ENCODE measurements at places on chromosomes 3 and 15.

DNA sequence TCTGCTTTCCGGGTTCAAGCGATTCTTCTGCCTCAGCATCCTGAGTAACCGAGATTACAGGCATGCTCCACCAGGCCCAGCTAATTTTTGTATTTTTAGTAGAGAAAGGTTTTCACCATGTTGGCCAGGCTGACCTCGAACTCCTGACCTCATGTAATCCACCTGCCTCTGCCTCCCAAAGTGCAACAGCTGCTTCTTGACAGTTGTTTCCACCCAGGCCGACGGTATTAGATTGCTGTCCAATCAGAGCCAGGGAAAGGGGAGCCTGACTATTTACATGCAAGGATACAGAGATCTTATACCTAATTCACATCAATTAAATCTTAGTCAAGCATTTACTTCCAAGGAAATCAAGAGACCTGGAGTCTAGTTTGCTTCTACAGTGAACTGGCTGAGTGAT, 4.0 kb upstream of the CAPN3 start:
- no peak for ATAC-seq

DNA sequence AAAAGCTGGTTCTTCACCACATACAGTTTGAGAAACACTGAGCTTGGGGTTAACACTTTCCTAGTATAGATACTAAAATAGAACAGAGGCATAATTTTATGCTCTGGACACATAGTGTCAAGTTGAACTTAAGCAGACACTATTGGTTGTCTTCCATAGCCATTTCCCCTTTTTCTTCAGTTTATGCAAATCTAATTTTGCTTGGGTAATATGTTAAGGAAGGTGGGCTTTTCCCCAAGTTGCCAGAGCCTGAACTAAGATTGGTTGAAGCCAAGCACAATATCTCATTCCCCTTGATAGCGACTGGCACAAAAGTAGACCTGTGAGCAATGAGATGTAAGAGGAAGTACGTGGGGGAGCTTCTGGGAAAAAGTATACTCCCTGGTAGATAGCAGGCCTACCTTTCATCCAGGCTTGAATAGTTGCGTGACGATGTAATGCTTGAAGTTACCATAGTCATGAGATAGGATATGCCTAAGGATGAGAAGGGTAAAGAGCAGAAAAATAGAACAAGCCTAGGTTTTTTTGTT, 4.5 kb upstream of the POPDC2 start:
- peak; percentile 14 for ATAC-seq

GRCh38 chr3:127067116-127067910, 84.4 kb downstream of the PLXNA1 start:
- ATAC-seq = no peak

- no peak for ATAC-seq
These were observed 36.0 kb downstream of the BTLA start for GRCh38 chr3:112463250-112463649.

- ATAC-seq = no peak
These were observed 2.6 kb downstream of the LIPC start for GRCh38 chr15:58434334-58434875.

DNA sequence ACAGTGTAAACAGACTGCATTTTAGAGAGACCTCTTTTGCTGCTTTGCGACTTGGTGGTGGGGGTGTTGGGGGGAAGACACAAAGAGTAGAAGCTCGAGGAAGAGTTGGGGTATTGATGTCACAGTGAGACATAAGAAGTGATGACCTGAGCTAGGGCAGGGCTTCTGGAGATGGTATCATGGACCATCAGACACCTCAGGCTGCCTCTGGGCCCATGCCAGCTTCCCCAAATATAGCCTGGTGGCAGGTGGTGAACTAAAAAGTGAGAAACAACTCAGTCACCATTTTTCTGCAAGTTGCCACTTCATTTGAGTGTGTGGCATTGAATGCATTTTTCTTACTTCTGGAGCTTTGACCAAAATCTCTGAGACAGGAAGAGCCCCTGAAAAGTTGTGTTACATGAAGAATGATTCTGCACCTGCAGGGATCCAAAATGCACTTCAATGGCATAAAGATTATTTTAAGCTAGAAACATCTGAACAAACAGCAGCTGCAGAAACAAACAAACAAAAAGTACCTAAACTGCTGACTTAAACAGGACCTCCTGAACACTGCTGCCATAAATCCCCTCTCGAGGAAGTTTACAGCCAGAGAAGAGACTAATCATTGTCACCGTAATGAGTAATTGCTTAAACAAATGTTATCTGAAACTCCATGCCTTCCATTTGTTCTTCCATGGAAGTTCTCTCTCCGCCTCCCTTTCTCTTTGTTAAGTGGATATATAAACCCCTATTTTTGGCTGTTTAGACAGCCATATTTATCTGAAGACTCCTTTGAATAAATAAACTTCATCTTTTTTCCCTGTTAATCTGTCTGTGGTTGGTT, 15.2 kb upstream of the XIRP1 start:
- ATAC-seq = no peak

DNA sequence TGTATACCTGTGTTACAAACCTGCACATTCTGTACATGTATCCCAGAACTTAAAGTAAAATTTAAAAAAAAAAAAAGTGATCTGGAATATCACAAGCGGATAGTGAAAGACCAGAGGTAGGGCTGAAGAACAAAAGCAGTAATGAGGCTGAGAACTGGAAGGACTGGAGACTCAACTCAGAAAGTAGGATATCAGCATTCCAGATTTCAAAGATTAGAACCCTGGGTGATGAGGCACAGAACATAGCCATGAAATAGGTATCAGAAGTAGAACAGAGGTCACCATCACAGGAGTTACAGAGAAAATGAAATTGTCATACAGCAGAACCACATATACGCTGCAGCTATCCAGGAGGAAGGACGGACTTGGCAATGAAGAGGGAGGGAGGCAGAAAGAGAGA, 56.1 kb downstream of the ACAP2 start:
- ATAC-seq = no peak

- ATAC-seq = peak; percentile 38
These were observed 23.8 kb downstream of the MEX3B start for GRCh38 chr15:82021992-82022391.

DNA sequence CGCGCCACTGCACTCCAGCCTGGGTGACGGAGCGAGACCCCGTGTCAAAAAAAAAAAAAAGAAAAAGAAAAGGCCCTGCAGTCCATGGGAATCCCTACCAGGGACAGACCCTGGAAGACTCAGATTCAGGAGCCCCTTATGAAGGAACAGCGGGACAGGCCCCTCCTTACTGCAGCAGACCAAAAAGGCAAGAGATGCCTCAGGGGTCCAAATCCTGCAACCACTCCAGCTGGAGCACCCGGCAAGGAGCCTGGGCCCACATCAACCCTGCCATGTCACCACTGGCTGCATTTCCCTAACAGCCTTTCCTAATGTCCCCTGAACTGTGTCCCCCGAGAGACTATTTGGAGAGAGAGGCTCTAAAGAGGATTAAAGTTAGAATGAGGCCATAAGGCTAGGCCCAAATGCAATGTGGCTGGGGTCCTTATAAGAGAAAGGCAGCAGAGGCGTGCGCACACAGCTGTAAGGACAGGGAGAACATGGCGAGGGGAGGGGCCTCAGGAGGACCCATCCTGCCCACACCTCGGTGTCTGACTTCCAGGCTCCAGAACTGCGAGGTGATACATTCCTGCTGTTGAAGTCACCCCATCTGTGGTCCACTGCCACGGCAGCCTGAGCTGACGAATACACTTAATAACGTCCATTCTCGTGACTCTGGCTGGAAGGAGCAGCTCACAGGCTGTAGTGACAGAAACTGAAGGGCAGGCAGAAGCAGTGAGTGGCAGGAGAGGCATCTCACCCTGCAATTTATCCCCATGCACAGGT, 78.1 kb downstream of the ATP10A start:
- ATAC-seq = no peak

DNA sequence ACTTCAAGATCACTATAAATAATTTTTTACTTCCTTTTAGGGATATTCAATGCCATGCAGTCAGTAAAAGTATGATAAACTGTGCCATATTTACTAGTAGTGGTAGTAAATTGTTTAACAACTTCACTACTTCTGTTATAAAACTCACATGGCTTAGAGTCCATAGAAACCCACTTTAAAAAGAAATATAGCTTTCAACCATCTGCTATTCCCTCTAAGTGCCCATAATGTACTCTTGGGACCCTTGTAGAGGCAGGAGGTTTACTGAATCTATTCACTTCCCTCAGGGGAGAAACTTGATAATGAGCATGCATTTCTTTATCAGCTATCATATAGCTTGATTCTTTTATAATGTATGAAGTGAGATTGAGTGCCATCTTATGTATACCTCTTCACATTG, 1448.4 kb upstream of the ALCAM start:
- ATAC-seq = no peak

GRCh38 chr3:50230794-50231125, 5.2 kb upstream of the GNAI2 start:
- ATAC-seq = no peak

DNA sequence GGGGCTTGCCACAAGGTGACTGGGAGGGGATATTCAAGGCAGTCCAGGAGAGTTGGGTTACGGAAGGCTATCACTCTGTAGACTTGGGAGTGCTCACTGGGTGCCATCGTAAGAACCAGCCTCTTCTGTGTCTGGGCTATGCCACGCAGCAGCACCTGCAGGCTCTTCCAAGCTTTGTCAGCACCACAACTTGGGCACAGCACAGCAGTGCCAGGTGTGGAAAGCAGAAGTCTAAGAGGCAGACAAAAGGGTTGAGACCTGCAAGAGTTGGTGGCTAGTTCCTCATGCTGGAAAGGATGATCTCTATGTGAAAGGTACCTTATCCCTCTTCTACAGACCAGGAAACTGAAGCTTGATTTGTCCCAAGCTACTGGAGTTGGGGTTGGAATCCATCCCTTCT, 15.8 kb downstream of the CX3CR1 start:
- no peak for ATAC-seq

DNA sequence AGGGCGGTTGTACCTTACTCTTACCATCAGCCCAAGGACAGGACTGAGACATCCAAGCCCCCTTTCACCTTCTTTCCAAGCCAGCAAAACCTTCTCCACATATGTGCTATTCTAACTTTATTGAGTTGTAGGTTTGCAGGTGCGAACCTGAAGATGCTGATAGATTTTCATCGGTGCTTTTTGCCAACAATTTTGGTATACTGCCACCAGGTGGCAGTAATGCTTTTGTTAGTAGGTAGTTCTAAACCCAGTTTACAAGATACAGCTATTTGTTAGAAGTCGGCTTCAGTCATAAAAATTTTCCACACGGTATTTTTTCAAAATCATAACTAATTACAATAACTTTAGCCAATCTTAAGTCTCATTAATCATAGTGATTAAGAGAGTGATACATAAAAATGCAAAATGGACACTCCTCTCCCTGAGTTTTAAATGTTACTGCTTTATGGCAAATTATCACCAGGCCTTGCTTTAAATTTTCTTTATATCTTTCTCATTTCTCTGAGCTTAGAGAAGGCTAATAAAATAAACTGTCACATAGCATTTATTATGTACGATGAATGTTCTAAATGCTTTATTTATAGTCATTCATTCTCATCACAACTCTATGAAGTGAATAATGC, 636 bp downstream of the TBC1D21 start:
- ATAC-seq = peak; percentile 56

DNA sequence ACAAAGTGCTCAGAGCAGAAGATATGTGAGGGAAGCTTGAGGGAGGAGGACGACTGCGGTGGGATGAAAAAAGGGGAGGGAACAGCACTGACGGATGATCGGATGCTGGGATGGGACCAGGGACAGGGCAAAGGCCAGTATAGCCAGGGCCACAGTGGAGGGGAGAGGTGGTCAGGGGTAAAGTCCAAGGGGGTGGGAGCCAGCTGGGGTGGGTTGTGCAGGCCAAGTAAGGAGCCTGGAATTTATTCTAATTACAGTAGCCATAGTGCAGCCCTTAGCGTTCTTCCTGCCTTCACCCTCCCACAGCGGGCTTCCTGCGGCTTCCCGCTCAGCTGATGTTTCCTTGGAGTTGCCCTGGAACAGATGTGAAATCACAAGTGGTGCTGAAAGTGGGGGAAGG, 7.6 kb upstream of the APEH start:
- no peak for ATAC-seq

GRCh38 chr15:100820528-100820927, 59.1 kb upstream of the ALDH1A3 start:
- no peak for ATAC-seq

DNA sequence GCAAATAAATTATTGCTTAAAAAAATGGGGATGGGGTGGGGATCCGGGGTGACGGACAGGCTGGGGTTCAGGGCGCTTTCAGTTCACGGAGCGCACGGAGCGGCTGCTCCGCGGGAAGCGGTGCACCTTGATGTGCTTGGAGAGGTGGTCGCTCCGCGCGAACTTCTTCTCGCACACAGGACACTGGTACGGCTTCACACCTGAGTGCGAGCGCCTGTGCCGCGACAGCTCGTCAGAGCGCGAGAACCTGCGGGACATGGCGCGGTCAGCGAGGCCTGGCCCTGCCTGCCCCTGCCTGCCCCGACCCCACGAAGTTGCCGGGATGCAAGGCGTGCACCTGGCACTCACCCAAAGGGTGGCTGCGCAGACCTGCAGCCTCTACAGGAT, 13.6 kb downstream of the KLF15 start:
- ATAC-seq = no peak

- no peak for ATAC-seq
These were observed 9.2 kb upstream of the CCDC33 start for GRCh38 chr15:74226761-74227540.

DNA sequence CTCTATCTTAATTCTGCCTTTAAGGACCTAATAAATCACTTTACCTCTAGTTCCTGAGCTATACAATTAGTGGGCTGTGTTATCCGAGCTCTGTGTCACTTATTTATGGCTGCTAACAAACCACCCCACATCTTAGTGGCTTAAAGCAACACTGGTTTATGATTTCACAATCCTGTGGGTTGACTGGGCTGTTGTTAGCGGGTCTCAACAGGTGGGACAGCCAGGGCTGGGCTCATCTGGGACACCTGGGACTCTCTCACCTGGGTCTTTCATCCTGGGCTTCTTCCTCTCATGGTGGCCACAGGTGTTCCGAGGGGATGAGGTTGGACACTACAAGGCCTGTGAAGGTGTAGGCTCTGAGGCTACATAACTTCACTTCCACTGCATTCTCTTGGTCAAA, 35.8 kb upstream of the CHST2 start:
- ATAC-seq = no peak

- no peak for ATAC-seq
These were observed 68.2 kb upstream of the NTRK3 start for GRCh38 chr15:88324741-88325065.

GRCh38 chr15:92074646-92075045, 221.1 kb downstream of the SLCO3A1 start:
- peak; percentile 20 for ATAC-seq

DNA sequence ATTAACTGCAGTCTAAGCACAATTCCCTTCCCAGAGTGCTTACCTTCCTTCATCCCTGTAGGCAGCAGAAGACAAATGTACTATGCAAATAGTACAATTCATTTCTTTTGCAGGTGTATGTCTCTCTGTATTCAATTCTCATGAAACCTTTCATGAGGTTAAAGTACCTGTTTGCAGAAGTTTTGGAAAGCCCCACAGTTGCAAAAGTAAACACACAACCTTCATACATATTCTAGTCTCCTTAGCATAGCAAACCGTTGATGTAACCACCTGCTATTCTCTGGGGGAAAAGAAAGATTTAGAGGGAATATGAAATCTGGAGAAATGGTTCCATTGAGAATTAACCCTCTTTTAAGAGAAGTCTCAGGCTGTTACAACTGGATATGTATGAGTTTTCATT, 200.3 kb upstream of the SUCLG2 start:
- no peak for ATAC-seq

GRCh38 chr15:39855400-39855799, 64.7 kb downstream of the GPR176 start:
- ATAC-seq = no peak

Data from SK-N-SH treated with all-trans-retinoic acid at 6 μM for 48 hours (cell line).